ENCODE measurements at places on chromosomes 7 and 10. TPM values are rescaled to one million over a fixed set of nuclear protein-coding genes. Genes with fewer than 3 reads are reported as not detected.
A peak's percentile ranks its signal among the peaks of the same experiment; 100 is the strongest.

DNA sequence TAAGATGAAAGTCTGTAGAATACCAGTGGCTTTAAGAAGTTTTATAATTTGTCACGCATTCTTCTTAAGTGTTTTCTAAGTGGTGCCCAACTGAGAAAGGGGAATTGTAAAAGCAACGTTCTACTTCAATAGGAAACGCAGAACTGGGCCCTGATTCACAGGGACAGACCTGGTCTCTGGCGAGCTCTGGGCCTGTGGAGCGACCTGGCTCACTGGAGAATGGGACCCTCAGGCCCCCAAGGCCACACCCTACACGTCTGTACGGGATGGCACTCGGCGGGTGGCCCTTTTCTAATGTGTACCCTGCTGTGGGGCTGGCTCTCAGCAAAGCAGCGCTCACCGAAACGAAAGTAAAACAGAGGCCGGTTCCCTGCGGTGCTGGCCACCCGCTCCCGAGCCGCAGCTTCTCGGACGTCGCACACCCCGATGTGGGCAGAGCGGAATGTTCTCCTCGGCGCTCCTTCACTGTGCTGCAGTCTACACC is 205.0 kb downstream of the DIP2C start:
- no peaks in the 10 kb centered on the region for H3K4me1 ChIP-seq
- no peaks in the 10 kb centered on the region for H3K36me3 ChIP-seq
- DNase-seq, result peak; percentile 74
- H3K27ac ChIP-seq, result peak overlapping the region; percentile 77

DNA sequence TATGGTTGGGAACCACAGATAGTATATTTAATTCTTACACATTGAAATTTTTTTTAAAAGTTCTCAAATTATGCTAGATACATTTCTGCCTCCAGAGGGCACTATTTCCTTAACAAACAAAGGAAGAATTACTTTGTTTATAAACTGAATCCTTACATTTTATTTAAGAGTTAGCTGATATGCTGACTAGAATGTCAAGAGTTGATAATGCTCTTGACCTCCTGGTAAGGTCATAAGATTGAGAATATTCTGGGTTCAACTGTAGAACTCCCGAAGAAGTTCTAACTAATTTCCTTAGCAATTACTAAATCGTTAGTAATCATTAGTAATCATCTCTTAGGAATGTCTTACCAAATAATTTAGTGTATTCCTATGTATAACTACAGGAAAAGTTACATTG is 95.3 kb upstream of the CYP26C1 start:
- no peaks in the 10 kb centered on the region for H3K4me1 ChIP-seq
- H3K36me3 ChIP-seq, result no peaks in the 10 kb centered on the region
- H3K4me3 ChIP-seq, result peak overlapping the region; percentile 21
- no peaks in the 10 kb centered on the region for H3K27me3 ChIP-seq

GRCh38 chr7:36760856-36761762 is 36.8 kb upstream of the AOAH start:
- H3K27me3 ChIP-seq, result no peaks in the 10 kb centered on the region
- H3K27ac ChIP-seq, result no peak overlapping the region
- H3K36me3 ChIP-seq, result no peaks in the 10 kb centered on the region
- no peaks in the 10 kb centered on the region for H3K4me1 ChIP-seq
- no peak for DNase-seq

Gene ATP5MK
- total RNA-seq, result 206 TPM

Gene PHKG1
- 0.72 TPM for total RNA-seq

GRCh38 chr7:73871163-73872011 is 10.4 kb downstream of the TMEM270 start:
- peaks cover 31% of the 10 kb centered on the region for H3K4me1 ChIP-seq
- H3K36me3 ChIP-seq, result no peaks in the 10 kb centered on the region
- no peak for DNase-seq
- no peak overlapping the region for H3K4me3 ChIP-seq
- H3K27me3 ChIP-seq, result no peaks in the 10 kb centered on the region

GRCh38 chr10:127315888-127316287 is 119.5 kb upstream of the INSYN2A start:
- H3K27me3 ChIP-seq, result no peaks in the 10 kb centered on the region
- no peaks in the 10 kb centered on the region for H3K36me3 ChIP-seq
- peaks cover 5% of the 10 kb centered on the region for H3K4me1 ChIP-seq
- H3K27ac ChIP-seq, result no peak overlapping the region
- no peak overlapping the region for H3K4me3 ChIP-seq

GRCh38 chr10:131014271-131014670 is 297.2 kb downstream of the TCERG1L start:
- no peaks in the 10 kb centered on the region for H3K36me3 ChIP-seq
- H3K4me1 ChIP-seq, result no peaks in the 10 kb centered on the region
- no peak overlapping the region for H3K4me3 ChIP-seq
- H3K27me3 ChIP-seq, result no peaks in the 10 kb centered on the region
- no peak overlapping the region for H3K27ac ChIP-seq

Gene PON1
- 0.49 TPM for total RNA-seq

Gene SPDYE5
- total RNA-seq, result not detected
